Activated naive CD4-positive, alpha-beta T cell treated with anti-CD3 and anti-CD28 coated beads, Interleukin-2, amount 10 ng/mL, durations not matched to agents 7 days and 5 days (primary cell): ENCODE measurements at places on chromosomes 11 and 22.

GRCh38 chr11:61911128-61911700 lies 6.2 kb downstream of the RAB3IL1 start:
- H3K27me3 ChIP-seq = peaks cover 26% of the 10 kb centered on the region
- no peaks in the 10 kb centered on the region for H3K36me3 ChIP-seq
- no peak overlapping the region for H3K27ac ChIP-seq
- no peaks in the 10 kb centered on the region for H3K4me1 ChIP-seq
- no peak for DNase-seq

DNA sequence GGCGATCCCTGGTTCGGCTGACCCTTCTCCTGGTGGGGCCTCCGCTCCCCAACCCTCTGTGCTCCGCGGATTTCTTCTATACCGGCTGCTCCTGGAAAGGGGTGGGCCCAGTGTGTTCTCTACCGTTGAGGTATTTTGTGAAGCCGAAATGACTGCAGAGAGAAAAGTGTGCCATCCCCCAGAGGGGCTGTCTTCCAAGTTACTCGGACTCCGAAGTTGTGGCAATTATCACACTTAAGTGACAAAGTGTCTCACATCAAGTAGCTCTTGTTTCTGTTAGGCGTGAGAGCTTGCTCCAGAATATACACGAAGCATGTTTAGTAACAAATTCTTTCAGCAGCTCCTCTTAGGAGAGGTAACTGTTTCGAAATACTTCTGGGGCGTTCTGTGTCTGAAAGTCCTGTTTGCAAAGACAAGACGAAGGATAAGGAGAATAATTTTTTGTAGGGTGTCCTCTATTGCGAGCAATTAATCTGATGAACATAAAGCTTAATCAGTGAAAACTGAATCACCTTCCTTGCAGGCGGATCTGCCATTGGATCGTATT lies 434 bp downstream of the XPNPEP3 start:
- H3K27me3 ChIP-seq = no peaks in the 10 kb centered on the region
- peak overlapping the region; percentile 100 for H3K27ac ChIP-seq
- H3K4me1 ChIP-seq = peaks cover 50% of the 10 kb centered on the region

- H3K36me3 ChIP-seq = no peaks in the 10 kb centered on the region
- H3K27me3 ChIP-seq = no peaks in the 10 kb centered on the region
- no peak for DNase-seq
- H3K27ac ChIP-seq = no peak overlapping the region
These were observed 43.6 kb upstream of the FIBIN start for GRCh38 chr11:26950260-26950719.

DNA sequence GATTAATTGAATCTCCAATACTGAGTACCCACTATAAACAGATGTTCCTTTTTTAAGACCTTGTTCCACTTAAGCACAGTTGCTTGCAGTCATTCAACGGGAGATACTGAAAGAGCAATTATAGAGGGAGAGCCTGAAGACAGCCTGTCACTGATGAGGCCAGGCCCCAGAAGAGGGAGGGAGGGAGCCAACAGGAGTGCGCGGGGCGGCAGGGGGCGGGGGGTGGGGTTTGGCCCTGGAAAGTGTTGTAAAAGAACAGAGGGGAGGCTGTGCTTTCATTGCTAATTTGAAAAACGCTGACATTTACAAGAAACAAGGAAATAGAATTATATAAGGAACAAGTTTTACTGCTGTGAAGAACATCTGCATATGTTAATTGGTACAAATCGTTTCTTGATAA lies 53.1 kb downstream of the MAP6 start:
- no peak overlapping the region for H3K4me3 ChIP-seq
- H3K27me3 ChIP-seq = peaks cover 19% of the 10 kb centered on the region
- no peak for DNase-seq
- H3K36me3 ChIP-seq = no peaks in the 10 kb centered on the region
- no peaks in the 10 kb centered on the region for H3K4me1 ChIP-seq
- no peak overlapping the region for H3K27ac ChIP-seq

- no peaks in the 10 kb centered on the region for H3K4me1 ChIP-seq
- H3K27ac ChIP-seq = no peak overlapping the region
- H3K36me3 ChIP-seq = no peaks in the 10 kb centered on the region
- no peak overlapping the region for H3K4me3 ChIP-seq
- DNase-seq = no peak
- no peaks in the 10 kb centered on the region for H3K27me3 ChIP-seq
These were observed 23.8 kb downstream of the DIXDC1 start for GRCh38 chr11:111960916-111961315.

DNA sequence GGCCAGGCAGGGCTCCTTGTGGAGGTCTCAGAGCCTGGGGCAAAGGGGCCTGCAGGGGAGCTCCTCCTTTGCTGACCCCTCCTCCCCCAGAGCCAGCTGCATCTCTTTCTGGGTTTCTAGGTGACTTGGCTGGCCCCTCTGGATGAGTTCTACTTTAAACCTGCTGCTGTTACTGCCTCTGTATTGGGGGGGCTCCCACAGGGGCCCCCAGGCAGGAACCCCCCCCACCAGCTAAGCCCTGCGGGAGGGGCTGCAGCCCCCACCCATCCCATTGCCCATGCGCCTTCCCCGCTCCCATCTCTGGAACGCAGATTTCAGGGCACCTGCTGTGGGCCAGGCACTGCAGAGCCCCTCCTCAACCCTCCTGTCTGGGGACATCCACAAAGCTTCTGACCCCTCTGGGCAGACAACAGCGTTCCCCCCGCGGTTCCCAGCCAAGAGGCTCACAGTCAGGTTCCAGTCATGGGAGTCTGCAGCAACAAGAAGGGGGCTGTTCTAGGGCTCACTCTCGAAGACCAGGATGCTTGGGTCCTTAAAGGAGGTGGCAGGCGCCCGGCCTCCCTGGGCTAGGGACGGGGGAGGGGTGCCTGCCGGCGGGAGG lies 815 bp upstream of the PLCB3 start:
- H3K4me3 ChIP-seq = peak overlapping the region; percentile 79
- H3K4me1 ChIP-seq = peaks cover 39% of the 10 kb centered on the region
- H3K36me3 ChIP-seq = no peaks in the 10 kb centered on the region
- H3K27me3 ChIP-seq = peaks cover 18% of the 10 kb centered on the region

DNA sequence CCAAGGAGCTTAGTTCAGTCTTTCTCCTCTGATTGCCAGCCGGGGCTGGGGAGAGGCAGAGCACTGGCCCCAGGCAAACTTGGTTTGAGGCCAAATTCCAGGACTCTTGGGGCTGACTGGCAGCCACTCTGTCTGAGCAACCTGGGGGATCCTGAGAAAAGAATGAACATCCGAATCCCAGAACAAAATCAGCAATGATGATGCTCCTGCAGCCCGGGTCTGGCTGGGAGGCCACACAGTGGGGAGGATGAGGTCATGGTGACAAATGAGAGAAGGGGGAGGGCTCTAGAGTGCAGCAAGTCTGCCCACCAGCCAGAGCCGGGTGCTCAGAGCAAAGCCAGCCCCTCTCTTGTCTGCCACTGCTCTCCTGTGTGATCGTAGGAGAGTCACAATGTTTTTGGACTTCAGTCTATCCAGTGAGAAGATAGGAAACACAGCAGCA lies 71.8 kb upstream of the PAX6 start:
- H3K36me3 ChIP-seq = no peaks in the 10 kb centered on the region
- no peak overlapping the region for H3K4me3 ChIP-seq
- peaks cover 13% of the 10 kb centered on the region for H3K27me3 ChIP-seq

DNA sequence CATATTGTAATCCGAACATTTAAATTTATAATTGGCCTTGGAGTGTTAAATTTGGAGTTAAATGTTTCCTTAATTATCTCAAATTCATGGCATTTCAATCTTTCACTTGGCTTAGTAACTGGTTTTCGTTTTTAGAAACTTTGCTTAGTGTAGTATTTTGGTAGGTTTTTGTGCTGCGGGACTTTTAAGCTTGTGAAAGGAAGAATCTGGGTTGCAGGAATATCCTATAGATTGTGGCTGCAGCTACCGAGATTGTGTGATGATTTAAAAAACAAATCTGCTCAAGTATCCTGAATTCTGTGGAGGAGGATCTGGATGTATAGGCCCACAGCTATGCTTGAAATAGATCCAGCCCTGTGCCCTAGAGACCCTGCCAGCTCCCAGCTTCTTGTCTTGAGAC lies 27.1 kb downstream of the OSBP2 start:
- H3K4me3 ChIP-seq = no peak overlapping the region
- H3K36me3 ChIP-seq = no peaks in the 10 kb centered on the region
- peaks cover 5% of the 10 kb centered on the region for H3K27me3 ChIP-seq
- DNase-seq = no peak

GRCh38 chr22:42180349-42180842 lies 49.8 kb upstream of the CYP2D6 start:
- H3K4me1 ChIP-seq = peaks cover 75% of the 10 kb centered on the region
- H3K4me3 ChIP-seq = peak overlapping the region; percentile 34
- peaks cover 34% of the 10 kb centered on the region for H3K36me3 ChIP-seq
- peak overlapping the region; percentile 90 for H3K27ac ChIP-seq

DNA sequence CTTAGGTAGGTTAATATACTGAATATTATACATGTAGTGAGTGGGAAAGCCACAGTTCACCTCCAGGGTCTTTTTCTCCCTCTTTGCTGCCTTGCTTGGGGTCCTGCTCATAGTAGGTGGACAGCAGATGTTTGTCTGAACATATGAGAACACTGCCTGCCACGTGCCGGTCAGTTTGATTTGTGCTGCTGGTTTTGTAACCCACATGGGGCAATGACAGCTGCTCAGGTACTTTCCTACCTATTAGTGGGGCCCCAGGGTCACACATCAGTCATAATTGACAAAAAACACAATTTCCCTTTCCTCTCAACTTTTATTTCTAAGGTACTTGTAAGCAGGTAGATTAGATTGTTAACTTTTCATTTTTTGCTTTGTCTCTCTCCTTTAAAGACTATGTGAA lies 43.8 kb downstream of the BMAL1 start:
- peaks cover 5% of the 10 kb centered on the region for H3K36me3 ChIP-seq
- peaks cover 20% of the 10 kb centered on the region for H3K4me1 ChIP-seq
- H3K27ac ChIP-seq = no peak overlapping the region
- H3K27me3 ChIP-seq = no peaks in the 10 kb centered on the region
- DNase-seq = no peak

GRCh38 chr22:28112548-28113043 lies 193.5 kb upstream of the PITPNB start:
- H3K27me3 ChIP-seq = peaks cover 4% of the 10 kb centered on the region
- no peaks in the 10 kb centered on the region for H3K4me1 ChIP-seq
- no peaks in the 10 kb centered on the region for H3K36me3 ChIP-seq
- H3K4me3 ChIP-seq = no peak overlapping the region
- DNase-seq = no peak
- H3K27ac ChIP-seq = no peak overlapping the region

DNA sequence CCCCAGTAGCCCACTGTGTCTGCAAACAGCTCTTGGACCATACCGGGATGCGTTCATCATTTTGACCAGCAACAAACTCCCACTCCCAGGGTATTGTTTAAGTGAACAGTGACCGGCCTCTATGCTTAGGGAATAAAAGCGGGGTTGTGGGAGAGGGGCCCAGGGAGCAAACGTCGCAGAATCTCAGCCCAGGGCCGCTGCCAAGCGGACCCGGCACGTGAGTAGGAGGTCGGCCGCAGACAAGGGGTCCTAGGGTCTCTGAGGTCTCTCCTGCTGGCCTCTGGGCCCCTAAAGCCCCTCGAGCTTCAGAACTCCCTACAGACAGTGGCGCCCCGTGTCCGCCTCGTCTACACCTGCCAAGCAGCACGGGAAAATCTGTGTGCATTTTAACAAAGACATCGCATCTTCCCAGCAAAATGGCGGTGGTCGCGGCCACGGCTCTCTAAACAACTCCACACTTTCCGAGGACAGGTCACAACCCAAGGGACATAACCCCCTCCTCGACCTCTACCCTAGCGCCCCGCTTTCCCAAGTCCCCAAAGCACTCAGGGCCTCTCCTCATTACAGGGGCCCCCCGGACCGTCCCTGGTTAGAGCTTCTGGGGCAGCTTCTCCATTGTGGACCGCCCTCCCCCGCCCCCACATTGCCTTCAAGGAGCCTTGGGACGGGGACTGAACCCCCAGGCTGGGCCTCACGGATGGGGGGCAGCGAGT lies 3.9 kb upstream of the GCAT start:
- peak overlapping the region; percentile 45 for H3K27ac ChIP-seq
- H3K36me3 ChIP-seq = peaks cover 3% of the 10 kb centered on the region

GRCh38 chr22:27780161-27780575 lies 21.4 kb downstream of the MN1 start:
- DNase-seq = no peak
- H3K36me3 ChIP-seq = no peaks in the 10 kb centered on the region
- H3K4me1 ChIP-seq = no peaks in the 10 kb centered on the region
- H3K4me3 ChIP-seq = no peak overlapping the region
- no peak overlapping the region for H3K27ac ChIP-seq

DNA sequence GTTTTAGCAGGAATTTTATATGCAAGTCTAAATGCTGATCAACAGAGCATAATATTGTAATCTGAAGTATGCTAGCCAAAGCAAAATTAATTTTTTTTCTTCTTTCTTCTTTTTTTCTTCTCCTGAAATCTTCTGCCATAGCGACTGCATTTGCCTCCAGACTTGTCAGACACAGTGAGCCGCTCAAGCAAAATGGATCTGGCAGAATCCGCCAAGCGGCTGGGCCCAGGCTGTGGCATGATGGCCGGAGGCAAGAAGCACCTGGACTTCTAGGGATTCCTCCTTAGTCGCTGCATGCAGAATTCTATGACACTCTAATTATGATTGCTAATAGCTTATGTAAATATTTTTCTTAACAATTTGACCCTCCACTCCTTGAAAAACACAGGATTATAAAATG lies 27.9 kb downstream of the PAX6 start:
- no peak for DNase-seq
- no peaks in the 10 kb centered on the region for H3K4me1 ChIP-seq
- H3K4me3 ChIP-seq = no peak overlapping the region
- no peaks in the 10 kb centered on the region for H3K36me3 ChIP-seq
- H3K27me3 ChIP-seq = no peaks in the 10 kb centered on the region

DNA sequence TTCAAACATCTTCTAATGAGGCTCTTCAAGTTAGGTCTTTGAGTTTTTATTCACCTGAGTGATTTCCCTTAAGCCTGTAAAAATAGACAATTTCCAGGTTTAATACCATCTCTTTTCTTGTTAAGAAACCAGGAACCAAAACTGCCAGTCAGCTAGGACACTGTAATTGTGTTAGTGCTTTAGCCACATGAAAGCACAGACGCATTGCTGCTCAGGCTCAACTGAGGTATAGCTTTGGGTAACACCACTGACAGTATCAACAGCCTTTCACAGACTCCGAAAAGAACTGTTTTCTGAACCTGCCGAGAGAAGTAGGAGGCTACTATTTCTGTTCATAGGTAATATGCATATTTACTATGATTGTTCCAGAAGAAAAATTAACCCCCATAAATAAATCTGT lies 768.7 kb downstream of the ETS1 start:
- no peak for DNase-seq
- no peaks in the 10 kb centered on the region for H3K27me3 ChIP-seq
- H3K36me3 ChIP-seq = no peaks in the 10 kb centered on the region

- no peak overlapping the region for H3K27ac ChIP-seq
- peaks cover 3% of the 10 kb centered on the region for H3K27me3 ChIP-seq
- H3K4me3 ChIP-seq = no peak overlapping the region
- DNase-seq = peak; percentile 42
- no peaks in the 10 kb centered on the region for H3K36me3 ChIP-seq
- peaks cover 4% of the 10 kb centered on the region for H3K4me1 ChIP-seq
These were observed 147.5 kb upstream of the CTSC start for GRCh38 chr11:88484873-88485621.

DNA sequence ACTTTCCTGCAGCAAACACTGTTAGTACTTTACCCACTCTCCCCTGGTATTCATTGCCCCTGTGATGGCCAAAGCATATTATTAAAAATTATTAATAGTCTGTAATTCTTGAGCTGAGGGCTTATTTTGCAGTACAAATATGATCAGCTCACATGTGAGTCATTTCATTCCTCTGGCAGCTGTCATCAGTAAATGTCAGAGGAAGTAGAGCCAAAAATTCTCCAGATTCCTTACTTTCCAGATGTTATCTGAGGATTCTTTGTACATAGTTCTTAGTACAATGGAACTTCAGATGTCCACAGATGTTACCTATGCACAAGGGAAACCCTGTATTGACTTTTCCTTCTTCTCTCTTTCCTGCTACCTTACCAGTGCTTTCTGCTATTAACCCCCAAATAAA lies 12.5 kb downstream of the OR5B3 start:
- no peak for DNase-seq
- no peaks in the 10 kb centered on the region for H3K4me1 ChIP-seq
- no peaks in the 10 kb centered on the region for H3K36me3 ChIP-seq
- no peak overlapping the region for H3K27ac ChIP-seq
